ENCODE measurements at places on chromosomes 7 and 10.

DNA sequence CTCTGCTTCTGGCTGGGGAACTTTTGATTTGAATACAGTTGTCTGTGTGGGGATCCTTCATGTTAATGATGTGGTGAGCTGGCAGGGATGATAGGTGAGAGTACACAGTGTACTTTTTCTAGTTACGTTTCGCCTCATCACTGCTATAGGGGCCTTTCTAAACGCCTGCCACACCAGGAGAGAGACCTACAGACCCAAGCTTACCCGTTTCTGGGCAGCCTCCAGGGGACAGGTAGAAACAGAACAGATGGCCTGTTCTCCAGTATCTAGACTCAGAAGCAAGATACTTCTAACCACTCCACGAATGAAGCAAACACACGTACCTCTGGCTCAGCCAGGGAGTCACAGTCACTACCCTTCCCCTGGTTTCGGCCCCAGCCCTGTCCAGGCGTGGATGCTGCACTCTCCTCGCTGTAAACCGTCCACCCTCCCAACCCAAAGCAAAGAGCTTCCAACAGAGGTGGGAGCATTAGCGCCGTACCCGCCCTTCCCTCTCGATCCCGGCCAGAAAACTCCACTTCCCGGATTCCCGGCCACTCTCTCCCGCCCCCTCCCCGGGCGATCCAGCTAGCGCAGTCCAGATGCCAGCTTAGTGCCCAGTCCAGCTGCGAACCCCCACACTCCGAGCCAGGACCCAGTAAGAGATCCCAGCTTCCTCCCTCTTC lies 1.2 kb downstream of the CCDC6 start:
- no peak for DNase-seq

DNA sequence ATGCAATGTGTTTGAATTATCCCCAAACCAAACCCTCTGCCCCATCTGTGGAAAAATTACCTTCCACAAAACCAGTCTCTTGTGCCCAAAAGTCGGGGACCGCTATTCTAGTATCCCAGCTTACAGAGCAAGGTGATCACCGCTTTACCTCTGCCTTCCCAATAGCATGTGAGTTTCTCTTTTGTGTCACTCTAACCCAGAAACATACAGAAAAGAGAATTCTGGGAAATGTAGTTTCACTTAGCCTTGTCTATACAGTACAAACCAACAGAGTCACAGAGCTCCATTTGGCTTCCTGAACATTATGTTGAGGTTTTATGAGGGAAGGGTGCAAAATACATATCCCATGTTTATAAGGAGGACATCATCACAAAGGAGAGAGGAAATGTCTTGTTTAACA lies 260.3 kb upstream of the MINDY3 start:
- no peak for DNase-seq

GRCh38 chr7:56062382-56062781 lies 1.7 kb upstream of the SUMF2 start:
- DNase-seq = no peak

DNA sequence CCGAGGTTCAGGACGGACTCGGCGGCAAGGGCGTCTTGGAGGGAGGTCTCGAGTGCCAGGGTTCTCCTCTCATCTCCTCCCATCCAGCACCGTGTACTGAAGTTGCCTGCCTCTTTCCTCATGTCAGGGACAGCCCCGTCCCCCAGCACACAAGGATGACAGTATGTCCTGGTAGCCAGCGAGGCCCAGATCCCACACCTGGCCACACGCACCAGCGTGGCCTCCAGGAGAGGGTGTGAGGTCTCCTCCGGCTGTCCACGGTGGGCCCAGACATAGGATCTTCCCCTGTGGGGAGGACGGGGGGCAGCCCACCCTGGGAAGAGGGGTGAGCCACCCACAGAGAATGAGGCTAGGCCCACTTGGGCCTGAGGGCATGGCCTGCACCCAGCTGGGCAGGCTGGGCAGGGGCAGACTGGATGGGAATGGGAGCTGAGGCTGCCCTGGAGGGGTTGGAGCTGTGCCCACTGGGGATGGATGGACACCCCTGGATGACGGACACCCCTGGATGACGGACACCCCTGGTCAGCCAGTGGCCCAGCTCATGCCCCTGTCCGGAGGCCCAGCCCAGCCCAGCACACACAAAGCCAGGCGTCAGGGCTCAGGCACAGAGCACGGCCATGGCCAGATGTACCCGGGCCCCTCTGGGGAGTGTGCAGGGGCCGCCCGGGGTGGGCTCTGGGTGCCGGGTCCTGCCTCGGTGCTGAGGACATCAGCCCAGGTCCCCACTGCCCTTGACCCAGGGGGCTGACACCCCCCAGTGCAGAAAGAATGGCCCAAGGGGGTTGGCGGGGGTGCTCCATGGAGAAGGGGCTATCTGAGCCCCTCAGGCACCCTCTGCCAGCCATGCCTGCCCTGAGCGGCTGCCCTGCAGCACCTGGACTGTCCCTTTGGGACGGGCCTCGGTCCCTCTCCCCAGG lies 30.9 kb upstream of the CFAP46 start:
- no peak for DNase-seq

- DNase-seq = no peak
These were observed 83.6 kb downstream of the MPP7 start for GRCh38 chr10:28219251-28219650.

GRCh38 chr10:6716516-6716915 lies 136.4 kb upstream of the PRKCQ start:
- DNase-seq = no peak

DNA sequence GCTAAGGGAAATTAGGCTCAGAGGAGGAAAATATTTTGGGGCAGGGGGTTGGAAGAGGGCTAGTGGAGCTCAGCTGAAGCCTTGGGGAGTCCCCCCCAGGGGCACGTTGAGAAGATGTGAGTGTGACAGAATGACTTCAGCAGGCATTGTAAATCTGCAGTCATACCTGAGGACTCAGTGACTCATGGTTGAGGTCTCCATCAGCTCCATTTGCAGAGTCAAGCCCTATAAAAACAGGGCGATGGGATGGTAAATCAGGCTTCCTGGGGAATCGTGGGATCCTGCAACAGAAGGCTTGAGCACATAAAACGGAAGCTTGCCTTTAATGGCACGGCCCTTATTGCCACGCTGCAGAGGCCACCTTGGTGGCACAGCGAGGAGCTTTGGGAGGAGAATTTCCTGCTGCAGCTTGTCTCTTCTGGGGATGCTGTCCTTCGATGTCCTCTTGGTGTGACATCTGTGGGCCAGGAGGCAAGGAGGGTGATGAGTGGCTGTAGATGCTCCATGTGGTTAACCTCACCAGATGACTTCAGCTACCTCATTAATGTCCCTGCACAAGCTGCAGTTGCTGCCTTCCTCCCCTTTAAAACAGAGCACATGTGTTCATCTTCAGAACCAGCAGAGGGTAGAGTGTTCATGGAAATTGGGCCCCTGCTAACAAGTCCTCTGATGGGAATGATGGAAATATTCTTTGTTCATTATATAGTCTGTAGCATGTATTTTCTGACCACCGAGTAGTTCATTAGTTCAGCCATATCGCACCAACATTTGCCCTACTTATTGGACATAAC lies 285.9 kb downstream of the LRMDA start:
- no peak for DNase-seq

DNA sequence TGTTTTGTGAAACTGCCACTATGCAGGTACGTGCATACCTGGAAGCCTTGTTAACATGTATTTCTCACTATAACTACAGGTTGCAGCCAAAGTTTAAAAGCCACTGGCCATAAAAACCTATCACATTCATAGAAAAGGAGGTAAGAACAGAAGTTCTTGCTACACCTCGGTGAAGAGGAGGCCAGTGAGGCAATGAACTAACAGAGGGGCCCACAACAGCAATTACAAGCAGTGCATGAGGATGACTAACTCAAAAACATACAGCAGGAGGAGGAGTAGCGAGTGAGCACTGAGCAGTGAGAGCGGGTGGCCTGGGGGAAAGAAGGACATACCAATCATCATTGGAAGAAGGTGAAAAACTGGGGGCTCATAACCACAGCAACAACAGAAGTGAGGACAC lies 51.6 kb downstream of the NUDCD3 start:
- DNase-seq = no peak

- no peak for DNase-seq
These were observed 106.7 kb downstream of the SNX10 start for GRCh38 chr7:26398427-26398755.

DNA sequence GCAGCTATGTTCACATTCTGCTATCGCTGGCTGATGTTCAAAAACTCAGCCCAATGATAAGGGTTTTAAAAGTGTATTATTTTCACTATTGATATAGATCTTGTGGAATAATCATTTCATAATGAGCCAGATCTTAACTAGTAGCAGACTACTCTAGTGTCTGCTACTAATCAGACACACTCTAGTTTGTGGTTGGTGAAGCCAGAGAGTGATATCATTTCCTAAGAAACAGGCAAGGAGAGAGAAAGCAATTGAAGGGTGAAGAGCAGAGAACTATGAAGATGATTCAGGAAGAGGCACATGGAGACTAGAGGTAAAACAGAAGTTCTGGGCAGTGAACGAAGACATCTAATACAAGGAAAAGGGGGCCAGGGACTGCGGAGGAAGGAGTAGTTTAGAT lies 58.2 kb upstream of the BET1 start:
- DNase-seq = no peak

DNA sequence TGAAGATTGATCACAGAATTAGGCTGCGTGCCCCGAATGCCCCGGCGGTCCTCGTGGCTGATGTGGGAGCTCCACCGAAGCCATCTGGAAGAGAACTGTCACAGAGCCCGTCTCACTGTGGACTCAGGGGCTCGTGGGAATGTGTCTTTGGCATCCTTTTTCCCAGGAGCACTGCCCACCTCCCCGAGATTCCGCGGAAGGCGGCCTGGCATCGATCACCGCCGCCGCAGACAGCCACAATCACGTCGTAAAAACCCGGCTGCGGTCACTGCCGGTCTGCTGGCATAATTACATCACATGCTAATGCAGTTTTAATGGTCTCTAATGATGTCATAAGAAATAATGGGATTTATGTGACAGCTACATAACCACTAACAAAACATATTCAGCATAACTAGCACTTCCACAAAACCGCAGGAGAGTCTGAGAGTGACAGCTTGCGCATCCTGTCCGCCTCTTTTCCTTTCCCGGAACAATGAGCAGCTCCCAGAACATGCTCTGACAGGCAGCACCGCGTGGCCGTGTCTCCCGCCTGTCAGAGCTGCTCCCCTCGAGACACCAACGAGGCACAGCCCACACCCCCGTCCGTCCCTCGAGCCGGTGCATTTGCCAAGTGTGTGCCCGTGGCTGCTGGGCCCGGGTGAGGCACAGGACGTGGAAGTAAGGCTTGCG lies 490.0 kb downstream of the PTPRN2 start:
- DNase-seq = no peak

DNA sequence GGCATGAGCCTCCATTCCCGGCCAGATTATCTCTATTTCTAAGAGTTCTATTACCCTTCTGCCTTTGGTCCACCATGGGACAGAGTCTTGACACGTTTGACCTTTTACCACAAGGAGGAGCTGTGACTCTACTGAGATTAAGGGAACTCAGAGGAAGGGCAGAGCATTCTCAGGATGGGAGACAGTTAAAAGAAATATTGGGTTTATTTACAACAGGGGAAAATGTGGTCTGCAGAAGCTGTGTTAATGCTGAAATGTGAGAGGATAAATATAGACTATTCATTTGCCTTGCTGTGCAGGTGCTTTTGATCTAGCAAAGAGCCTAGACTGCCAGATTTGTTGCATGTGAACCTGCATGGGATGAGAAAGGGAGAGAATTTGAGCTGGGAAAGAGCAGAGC lies 45.8 kb upstream of the PRSS58 start:
- DNase-seq = no peak

GRCh38 chr10:29411666-29412315 lies 122.9 kb downstream of the LYZL1 start:
- DNase-seq = no peak

GRCh38 chr10:71024490-71024889 lies 136.1 kb upstream of the PCBD1 start:
- no peak for DNase-seq

DNA sequence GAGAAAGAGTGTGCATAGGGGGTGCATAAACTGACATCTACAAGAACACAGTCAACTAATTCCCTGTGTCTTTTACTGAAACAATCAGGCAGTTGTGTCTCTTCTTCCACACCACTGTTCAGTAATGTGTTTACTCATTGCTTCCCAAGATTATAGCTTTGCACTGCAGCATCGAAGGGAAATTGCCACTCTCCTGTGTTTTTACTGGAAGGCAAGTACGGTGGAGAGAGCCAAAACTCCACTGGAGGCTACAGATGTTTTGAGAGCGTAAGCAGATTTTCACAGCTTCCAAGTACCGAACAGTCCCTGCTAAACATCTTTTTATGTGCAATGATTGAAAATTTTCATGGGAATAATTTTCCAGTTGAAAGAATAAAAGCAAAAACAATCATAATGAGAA lies 510.5 kb upstream of the AKR1E2 start:
- DNase-seq = no peak

DNA sequence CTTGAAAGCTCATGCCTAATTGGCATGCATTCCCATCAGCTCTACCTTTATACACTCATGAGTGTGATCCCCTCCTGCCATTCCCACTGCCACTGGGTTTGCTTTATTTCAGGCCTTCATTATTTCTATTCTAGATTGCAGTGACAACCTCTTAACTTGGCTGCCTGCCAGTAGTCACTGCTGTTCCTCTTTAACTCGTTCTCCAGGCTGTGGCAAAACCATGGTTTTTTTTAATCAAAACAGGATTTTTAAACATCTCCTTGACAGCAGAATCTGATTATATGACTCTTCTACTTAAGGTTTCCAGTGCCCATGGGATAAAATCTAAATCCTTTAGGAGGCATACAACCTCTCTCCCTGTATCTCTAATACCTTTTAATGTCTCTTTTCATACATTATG lies 223.7 kb upstream of the PCDH15 start:
- DNase-seq = no peak

- no peak for DNase-seq
These were observed 170.9 kb upstream of the ASAH2 start for GRCh38 chr10:50422259-50422658.

Measured in activated CD8-positive, alpha-beta memory T cell treated with anti-CD3 and anti-CD28 coated beads for 1 hour (primary cell).